ENCODE measurements at places on chromosomes 7 and 10.

DNA sequence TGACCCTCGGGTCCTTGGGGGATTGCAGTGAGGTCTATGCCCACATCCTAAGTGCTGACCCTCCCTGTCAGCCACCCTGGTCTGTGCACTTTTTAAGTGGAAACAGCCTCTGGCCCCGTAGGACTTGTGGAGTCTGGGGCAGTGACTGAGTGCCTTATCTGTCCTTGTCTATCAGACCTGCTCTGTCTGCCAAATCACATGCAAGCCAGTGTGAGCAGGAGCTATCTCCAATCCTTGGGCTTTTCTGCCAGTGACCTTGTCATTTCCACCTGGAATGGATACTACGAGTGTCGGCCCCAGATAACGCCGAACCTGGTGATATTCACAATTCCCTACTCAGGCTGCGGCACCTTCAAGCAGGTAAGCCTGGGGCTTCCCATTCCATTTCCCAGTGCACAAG lies 62.7 kb downstream of the C10orf120 start:
- DNase-seq: no peak

DNA sequence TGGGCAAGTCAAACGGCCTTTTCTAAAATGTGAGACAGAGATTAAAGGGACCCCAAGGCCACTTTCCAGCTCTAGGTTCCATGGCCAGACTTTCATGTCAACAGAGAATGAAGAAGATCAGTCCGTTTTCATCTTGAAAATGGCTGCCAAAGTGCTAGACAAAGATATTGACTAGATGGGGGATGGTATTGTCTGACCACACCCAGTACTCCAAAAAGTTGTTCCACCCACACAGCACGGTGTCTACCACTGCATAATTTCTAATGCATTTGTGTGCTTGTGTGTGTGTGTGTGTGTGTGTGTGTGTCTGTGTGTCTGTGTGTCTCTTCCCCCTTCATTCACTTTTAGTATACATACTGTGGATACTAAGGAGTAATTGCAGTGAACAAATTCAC lies 1.3 kb downstream of the COL1A2 start:
- DNase-seq: no peak

GRCh38 chr10:74640134-74640921 lies 186.1 kb upstream of the KAT6B start:
- peak; percentile 26 for DNase-seq

DNA sequence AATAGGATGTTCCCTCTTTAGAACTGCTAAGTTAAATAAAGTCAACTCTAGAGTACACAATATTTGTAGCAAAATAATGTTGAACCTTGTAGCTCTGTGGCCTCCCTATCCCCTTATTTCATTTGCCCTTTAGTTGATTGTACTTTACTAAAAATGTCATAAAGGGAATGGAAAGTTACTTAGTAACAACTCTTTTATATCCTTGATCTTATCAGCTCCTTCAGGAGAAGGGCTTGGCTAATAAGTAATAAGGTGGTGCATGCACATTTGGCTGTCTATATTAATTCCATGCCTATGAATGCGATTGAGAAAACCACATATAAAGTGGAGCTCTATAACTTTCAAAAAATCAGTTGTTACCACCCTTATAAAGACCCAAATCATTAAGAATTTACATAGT lies 41.5 kb upstream of the GATA3 start:
- DNase-seq: no peak

GRCh38 chr7:139898483-139898882 lies 69.4 kb downstream of the TBXAS1 start:
- DNase-seq: no peak

DNA sequence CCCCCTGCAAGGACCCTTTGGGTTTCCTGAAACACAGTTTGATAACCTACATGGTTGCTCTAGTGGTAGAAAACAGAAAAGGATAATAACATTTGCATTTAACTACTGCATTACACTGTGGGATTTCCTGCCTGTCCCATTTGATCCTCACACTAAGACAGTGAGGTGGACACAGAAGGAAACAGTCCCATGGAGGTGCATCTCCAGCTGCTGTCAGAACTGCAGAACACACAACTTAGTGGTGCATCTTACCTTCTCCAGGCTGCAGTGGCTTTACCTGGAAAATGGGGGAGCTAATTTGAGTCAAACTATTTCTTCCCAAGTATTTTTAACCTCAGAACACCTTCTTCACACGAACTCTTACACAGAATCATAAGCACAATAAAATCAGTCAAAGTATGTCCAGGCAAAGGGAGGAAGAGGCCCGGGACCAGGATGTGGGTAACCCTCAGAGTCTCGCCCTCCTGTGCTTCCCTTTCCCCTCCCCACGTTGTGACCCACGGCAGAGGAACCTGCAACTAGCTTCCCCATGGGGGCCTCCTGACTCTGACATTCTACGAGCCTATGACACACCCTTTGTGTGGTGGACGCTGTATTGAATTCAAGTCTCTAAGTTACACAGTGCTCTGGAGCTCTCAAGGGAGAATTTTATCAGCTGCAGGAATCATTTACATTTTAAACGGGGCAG lies 33.7 kb downstream of the SCRN1 start:
- DNase-seq: no peak

- no peak for DNase-seq
Measured at GRCh38 chr10:1476455-1476803, 260.9 kb downstream of the ADARB2 start.
